ENCODE measurements at places on chromosomes 1 and 21.

GRCh38 chr1:27005166-27005530, 7.5 kb downstream of the TENT5B start:
- no peak for DNase-seq

- no peak for DNase-seq
These were observed 18.4 kb upstream of the LY9 start for GRCh38 chr1:160777486-160778089.

DNA sequence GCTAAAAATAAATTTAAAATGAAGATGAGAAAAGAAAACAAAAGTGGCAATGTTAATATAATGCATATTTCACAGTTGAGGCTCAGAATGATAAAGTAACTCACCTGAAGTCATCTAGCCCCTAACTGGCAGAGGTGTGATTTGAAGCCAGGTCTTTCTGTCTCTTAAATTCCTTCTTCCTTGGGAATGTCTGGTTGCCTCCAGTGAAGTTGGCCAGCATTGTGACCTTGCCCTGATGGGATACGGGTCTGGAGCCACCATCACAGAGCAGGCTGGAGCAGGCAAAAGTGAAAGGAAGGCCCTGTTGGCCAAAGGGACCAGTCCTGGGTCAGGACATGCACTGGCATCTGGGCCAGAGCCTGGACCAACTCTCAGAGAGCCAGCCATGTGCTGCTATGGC, 111.7 kb downstream of the EPHB2 start:
- no peak for DNase-seq

GRCh38 chr1:204494281-204495077, at the start of gene PIK3C2B:
TSS of gene PIK3C2B (minus strand) at chr1:204494805. CDS start at chr1:204469802, 25,003 bp downstream.
- DNase-seq = peak; percentile 33

DNA sequence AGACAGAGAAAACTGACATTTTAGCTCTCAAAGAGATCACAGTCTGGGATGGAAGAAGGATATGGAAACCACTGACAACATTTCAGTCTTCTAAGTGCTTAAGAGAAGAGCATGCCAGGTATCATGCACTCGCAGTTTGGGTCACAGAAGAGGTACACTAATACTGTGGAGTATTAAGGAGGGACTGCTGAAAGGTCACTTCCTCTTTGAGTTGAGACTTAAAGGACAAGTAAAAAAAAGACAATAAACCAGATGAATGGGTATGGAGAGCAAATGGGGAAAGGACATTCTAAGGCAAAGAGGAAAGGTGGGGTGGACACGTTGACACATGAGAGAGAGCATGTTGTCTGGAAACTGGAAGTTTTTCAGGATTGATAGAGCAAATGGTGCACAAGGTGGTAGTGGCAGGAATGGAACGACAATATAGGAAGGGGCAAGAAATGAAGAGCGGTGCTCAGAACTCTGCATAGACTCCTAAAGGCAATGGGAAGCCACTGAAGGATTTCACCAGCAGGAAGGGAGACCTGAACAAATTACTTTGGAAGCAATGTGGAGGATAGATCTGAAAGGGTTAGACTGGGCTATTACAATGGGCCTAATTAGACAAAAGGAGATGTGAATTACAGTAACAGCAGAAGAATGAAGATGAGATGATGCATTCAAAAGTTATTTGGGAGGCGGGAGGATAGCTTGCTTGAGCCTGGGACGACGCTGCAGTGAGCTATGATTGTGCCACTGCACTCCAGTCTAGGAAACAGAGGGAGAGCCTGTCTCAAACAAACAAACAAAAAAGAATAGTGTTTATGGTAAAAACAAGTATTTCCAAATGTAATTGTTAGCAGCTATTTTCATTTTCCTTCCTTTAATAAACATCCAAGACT, 11.1 kb downstream of the DIPK1A start:
- no peak for DNase-seq

GRCh38 chr21:38506661-38507281, 8.5 kb upstream of the ERG start:
- no peak for DNase-seq

- no peak for DNase-seq
These were observed 41.8 kb downstream of the PTPRU start for GRCh38 chr1:29278124-29278523.

DNA sequence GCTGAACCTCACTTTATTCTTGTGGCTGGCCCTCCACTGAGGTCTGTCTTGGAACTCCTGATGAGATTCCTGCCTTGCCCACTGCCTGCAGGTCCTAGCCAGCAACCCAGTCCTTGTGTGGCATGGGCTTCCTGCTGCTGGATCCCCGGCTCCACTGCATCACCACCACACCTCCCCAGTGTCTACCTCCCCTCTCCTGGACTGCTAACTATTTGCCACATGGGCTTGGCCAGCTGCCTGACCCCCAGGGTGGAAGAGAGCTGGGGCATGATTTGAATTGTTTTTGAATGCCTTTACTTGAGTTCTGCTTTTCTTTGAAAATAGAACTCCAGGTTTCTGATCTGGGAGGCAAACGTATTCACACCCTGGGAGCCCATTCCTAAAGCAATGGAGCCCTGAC, 41.2 kb downstream of the SPAG17 start:
- no peak for DNase-seq

DNA sequence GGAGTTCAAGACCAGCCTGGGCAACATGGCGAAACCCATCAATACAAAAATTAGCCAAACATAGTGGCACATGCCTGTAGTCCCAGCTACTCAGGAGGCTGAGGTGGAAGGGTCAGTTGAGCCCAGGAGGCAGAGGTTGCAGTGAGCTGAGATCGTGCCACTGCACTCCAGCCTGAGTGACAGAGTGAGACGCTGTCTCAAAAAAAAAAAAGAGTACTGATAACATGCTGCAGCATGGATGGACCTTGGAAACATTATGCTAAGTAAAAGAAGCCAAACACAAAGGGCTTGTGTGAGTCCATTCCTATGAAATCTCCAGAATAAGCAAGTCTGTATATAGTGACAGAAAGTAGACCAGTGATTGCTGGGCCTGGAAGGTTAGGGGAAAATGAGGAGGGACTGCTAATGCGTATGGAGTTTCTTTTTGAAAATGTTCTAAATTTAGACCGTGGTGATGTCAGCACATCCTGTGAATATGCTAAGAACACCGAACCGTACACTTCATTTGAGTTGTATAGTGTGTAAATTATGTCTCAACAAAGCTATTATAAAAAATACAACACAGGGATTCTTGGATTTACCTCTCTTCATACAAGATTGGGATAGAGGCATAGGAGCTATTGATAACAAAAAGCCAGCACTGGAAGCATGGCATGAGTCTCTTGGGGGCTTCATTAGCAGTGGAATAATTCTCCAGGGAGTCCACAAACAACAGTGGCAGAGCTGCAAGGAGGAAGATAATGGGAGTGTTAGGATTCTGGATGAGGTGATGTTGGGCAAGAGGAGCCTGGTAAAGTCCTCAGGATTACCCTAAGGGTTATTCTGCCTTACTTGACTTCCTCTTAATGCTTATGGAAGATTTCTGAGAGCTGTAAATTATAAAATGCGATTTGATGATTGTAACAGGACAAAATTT, 73.5 kb downstream of the TTC3 start:
- no peak for DNase-seq

DNA sequence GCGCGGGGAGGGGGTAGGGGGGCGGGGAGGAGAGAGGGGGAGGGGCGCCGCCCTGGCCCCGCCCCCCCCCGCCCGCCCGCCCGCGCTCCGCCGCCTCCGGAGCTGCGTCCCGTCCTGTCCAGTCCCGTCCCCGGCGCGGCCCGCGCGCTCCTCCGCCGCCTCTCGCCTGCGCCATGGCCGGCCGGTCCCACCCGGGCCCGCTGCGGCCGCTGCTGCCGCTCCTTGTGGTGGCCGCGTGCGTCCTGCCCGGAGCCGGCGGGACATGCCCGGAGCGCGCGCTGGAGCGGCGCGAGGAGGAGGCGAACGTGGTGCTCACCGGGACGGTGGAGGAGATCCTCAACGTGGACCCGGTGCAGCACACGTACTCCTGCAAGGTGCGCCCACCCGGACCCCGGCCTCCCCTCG, at the start of gene AGRN:
TSS of gene AGRN (plus strand) at position 121 of the 405 bp plus-strand sequence. CDS start at position 174, 53 bp downstream.
- no peak for DNase-seq

DNA sequence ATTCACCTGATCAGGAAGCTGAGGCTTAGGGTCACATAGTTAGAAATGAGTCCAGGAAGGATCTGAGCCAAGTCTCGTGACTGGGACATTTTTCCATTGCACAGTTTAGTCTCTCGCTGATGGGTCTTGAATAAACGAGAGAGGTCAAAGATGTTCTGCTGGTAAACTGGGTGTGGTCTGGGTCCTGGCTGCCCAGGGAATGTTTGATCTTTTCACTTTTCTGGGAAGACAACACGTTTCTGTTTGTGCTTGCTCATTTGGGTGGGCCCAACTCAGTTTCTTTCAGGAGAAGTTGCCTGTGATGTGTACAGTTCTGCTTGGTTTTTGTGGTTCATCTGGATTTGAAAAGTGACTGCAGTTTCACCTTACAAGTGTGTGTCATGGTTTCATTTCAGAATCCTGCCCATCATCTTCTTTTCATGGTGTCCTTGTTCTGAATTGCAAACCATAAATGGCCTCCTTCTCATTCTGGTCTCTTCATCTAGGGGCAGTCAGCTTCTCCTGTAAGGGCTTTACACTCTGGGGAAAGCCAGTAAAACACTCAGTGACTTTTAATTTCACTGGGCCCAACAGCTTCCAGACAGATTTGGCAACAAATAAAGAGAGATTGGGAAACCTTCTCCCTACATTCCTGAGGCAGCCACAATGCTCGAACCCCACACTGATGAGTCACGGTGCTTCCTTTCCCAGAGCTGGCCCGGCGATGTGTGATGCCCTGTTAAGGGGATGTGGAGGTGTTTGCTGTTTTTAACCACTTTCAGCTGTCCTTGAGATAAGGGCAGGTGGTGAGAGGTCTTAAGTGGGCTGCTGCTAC, 7.2 kb upstream of the TACSTD2 start:
- no peak for DNase-seq

DNA sequence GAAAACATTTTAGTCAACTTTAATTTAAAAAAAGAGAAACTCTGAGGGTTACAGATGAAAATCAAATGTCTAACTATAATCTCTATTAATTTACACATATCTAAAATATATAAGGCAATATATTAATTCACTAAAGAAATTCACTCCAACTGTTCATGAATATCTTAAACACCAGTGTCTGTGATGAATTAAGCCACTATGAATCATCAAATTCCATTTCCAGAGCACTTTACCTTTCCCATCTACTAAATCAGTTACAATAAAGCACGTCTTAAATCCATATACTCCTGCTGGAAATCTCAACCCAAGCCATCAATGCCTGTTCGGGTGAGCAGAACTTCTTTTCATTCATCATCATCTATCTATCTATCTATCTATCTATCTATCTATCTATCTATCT, 4.3 kb downstream of the TAF5L start:
- no peak for DNase-seq

GRCh38 chr21:34887105-34887442, 162.0 kb downstream of the RUNX1 start:
- DNase-seq = no peak

DNA sequence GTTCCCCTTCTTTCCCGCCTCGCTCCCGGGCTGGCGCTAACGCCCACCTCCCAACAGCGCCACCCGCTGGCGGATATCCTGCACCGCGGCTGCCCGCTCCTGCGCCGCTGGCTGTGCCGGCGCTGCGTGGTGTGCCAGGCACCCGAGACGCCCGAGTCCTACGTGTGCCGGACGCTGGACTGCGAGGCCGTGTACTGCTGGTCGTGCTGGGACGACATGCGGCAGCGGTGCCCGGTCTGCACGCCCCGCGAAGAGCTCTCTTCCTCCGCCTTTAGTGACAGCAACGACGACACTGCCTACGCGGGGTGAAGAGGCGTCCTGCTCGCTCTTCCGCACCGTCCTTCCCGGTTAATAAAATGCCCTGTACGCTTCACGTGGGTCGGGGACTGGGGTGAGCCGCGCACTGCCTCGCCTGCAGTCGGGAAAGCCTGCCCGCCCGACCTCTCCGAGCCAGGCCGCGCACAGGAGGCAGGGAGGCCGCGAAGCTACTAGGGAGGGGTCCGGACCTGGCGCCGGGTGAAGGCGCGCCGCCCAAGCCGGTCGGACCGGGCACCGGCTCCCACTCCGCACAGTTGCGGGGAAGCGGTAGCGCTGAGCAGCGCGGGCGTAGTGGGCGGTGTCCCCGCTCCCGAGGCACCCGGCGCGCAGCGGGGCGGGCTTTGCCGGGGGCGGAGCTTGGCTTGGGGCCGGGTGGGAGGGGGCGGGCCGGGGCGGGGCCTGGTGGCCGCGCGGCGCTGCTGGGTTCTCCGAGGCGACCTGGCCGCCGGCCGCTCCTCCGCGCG, at the start of gene ADAM15:
TSS of gene ADAM15 (plus strand) at position 757 of the 782 bp plus-strand sequence. CDS start 71 bp downstream, outside the sequence.
- DNase-seq = no peak

- no peak for DNase-seq
These were observed 24.7 kb upstream of the HSD17B7 start for GRCh38 chr1:162765788-162766187.

GRCh38 chr1:42968654-42969053, 10.0 kb upstream of the SLC2A1 start:
- no peak for DNase-seq

DNA sequence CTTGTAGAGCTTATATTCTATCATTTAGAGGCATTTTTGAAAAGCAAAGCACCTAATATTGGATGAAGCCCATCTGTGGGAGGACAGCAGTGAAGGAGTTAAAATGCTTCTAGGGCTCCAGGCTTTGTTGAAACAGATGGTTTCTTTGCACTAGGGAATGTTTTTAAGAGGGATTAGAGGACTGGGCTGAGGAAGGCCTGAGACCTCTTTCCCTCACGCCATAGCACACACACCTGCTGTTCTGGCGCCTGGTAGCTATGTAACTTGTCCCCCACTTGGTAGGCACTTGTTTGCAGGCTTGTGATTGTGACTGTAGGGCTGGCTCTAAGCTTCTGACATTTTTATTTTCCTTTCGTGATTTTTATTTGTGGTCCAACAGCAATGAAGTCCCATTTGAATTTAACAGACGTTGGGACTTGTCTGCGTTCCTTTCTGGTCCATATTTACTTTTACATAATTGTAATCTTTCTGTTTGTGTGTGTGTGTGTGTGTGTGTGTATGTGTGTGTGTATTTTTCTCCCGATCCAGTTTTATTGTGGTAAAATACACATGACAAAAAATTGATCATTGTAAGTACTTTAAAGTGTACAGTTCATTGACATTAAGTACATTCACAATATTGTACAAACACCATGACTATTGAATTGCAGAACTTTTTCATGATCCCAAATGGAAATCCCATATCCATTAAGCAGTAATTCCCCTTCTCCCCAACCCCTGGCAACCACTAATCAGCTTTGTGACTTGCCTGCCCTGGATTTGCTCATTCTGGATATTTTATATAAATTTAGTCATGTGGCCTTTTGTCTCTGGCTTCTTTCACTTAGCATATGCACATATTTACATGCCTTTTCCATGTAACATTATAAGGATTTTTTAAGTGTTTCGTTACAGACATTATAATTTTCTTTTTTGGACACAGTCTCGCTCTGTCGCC, 33.5 kb upstream of the MACF1 start:
- no peak for DNase-seq

- no peak for DNase-seq
These were observed 1.2 kb downstream of the PIK3C2B start for GRCh38 chr1:204493145-204493983.

DNA sequence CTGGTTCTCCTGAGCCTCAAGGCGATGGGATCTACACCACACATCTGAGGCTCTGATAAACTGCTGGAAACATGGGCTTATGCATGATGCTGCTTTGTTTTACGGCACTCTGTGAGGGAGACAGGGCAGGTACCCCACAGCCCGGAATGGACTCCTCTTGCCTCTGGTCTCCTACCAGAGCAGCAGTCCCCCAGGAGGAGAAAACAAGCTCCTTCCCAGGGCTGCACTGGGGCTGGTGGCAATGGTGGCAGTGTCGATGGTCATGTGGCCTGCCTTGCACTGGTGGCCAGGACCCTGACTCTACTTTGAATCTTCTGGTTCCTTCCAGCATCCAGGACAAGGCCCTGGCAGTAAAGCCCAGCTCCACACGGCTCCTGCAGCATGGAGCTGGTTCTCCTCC, 79.4 kb downstream of the TOMM20 start:
- no peak for DNase-seq
